ENCODE measurements at places on chromosomes 16 and 17. TPM values are rescaled to one million over a fixed set of nuclear protein-coding genes. Genes with fewer than 3 reads are reported as not detected.
A peak's percentile ranks its signal among the peaks of the same experiment; 100 is the strongest.

GRCh38 chr16:53886482-53887378 is 182.8 kb downstream of the FTO start:
- DNase-seq = no peak

DNA sequence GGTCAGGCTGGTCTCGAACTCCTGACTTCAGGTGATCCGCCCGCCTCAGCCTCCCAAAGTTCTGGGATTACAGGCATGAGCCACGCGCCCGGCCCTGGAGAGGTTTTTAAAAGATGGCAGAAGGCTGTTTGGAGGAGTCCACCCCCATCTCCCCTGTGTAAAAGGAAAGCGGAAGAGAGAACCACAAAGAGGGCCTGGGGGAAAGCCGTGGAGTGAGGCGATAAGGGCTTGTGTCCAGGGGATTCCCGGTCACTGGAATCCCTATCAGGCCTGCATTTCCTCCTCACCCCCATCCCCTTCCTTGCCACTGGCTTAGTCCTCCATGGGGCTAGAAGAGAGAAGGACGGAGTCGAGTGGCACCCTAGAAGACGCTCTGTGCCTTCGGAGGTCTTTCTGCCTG is at the start of gene GP1BA:
Gene GP1BA (plus strand): TSS at position 315 of the 400 bp plus-strand sequence. CDS start 328 bp downstream, outside the sequence.
- no peak for DNase-seq

DNA sequence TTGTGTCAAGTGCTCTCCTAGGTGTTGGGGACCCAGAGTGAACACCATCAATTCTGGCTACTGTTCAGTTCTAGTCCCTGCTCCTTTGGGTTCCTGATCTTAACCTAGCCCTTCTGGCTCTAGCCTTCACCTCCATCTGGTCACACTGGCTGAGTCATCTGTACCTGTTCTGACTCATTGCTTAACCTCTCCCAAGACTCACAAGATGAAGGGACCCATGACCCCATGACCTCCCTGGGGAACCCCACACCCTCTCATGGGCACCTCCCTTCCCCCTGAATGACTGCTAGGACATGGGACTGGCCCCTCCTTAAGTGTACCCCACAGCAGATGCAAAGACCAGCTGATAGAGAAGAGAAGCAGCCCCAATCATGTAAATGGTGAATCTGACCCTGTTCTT is 345.8 kb upstream of the CDH5 start:
- peak; percentile 57 for DNase-seq

- DNase-seq = peak; percentile 80
These were observed 8.0 kb upstream of the MYH2 start for GRCh38 chr17:10557422-10557821.

MT1F gene
- not detected for total RNA-seq

ZNF469 gene
- 0.46 TPM for total RNA-seq

DNA sequence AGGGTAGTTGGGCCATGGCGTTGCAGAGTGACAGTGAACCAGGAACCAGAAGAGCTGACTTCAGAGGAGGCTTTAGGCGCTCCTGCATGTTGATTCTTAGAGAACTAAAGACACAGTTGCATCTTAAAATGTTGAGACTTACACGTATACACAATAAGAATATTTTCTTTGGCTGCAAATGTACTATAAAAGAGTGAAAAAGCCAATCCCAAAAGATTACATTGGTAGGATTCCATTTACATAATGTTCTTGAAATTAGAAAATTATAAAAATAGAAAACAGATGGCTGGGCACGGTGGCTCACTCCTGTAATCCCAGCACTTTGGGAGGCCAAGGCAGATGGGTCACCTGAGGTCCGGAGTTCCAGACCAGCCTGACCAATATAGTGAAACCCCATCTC is 738.8 kb downstream of the WWOX start:
- no peak for DNase-seq

DNA sequence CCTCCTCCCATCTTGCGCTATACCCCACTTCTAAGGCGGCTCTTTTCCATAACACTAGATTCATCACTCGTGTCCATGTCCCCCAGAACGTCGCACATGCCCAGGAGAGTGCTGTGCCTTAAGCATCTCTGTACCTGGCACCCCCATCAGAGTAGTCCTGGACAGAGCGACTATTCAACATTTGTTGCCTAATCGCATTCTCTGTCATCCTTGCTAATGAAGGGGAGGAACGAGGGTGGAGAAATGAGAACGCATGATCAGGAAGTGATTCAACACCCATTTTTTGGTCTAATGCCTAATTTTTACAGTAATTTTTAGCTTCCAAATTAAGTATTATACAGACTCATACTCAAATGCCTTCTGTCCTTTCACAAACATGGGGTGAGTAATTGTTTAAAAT is 53.2 kb downstream of the SLC39A11 start:
- no peak for DNase-seq

DNA sequence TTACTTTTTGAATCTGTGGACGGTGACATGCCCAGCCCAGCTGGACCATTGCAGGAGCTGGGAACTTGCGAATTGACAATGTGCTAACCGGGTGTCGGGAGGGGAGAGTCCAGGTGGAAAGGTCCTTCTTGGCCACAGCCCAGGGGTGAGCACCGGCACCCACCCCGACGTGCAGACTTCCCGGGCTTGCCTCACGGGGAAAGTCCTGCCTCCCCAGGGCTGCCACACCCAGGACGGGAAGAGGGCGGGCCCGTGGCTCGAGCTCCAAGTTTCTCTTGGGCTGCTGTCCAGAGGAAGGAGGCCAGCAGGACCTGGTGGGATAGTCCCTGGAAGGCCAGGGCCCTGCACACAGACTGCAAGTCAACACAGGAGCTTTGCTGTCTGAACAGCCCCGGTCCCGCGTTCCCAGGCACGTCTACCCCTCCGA is 17.7 kb downstream of the CARD14 start:
- peak; percentile 12 for DNase-seq

GRCh38 chr16:66007717-66008116 is 358.8 kb upstream of the CDH5 start:
- peak; percentile 71 for DNase-seq

ZNF23 gene
- total RNA-seq = 11.7 TPM
